ENCODE measurements at places on chromosomes 16 and 17.

- DNase-seq: no peak
These were observed 4.1 kb upstream of the PITPNA start for GRCh38 chr17:1566505-1567199.

DNA sequence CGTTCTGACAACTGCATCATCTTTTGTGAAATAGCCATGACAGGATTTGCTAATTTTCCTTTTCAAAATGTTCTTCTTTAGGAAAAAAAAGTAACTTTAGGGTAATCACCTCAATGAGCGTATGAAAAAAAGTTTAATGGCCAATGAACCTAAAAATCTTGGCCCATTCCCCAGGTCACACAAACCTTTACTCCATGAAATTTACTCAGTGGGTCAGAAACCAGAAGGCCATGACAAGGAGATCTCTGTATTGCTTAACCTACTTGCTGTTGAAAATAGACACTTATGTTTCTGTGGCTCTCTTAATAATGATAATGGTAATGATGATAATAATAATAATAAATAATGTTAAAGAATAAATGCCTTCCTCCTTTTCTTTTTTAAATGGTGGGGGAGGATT lies 180.8 kb upstream of the IRX3 start:
- DNase-seq: no peak

- DNase-seq: no peak
These were observed 879 bp downstream of the SOCS1 start for GRCh38 chr16:11254913-11255736.

GRCh38 chr17:61366715-61367413 lies 32.8 kb upstream of the TBX2 start:
- no peak for DNase-seq

- DNase-seq: no peak
These were observed 7.7 kb upstream of the ITGA3 start for GRCh38 chr17:50048146-50048720.

- no peak for DNase-seq
These were observed 31.6 kb upstream of the ASIC2 start for GRCh38 chr17:33324736-33325135.

All from stimulated activated CD8-positive, alpha-beta memory T cell treated with anti-CD3 and anti-CD28 coated beads, Interleukin-15, amount 100 ng/mL, for 24 hours (primary cell).